A549 treated with AZD2906 at 1 μM for 4 hours (cell line): ENCODE measurements at places on chromosomes 12 and 14. TPM values are rescaled to one million over a fixed set of nuclear protein-coding genes. Genes with fewer than 3 reads are reported as not detected.

REP15 gene
- 0.14 to 0.52 TPM (median 0.30 TPM) in 5 replicates for total RNA-seq

WNT1 gene
- 0.09 to 0.17 TPM (median 0.13 TPM) in 5 replicates for total RNA-seq

CLEC4D gene
- not detected in 5 replicates for total RNA-seq

ARF3 gene
- total RNA-seq, result 114 to 159 TPM (median 151 TPM) in 5 replicates

SOCS2 gene
- total RNA-seq, result 16.6 to 19.3 TPM (median 17.6 TPM) in 5 replicates

KRT79 gene
- total RNA-seq, result 0.05 to 0.10 TPM (median 0.07 TPM) in 4 of 5 replicates, not detected in the other

LRRIQ1 gene
- total RNA-seq, result 0.49 to 0.79 TPM (median 0.55 TPM) in 5 replicates

OASL gene
- total RNA-seq, result 1.8 to 3.6 TPM (median 2.5 TPM) in 5 replicates

AICDA gene
- total RNA-seq, result 0.11 to 0.26 TPM (median 0.15 TPM) in 5 replicates

SLC6A13 gene
- 0.22 to 0.36 TPM (median 0.26 TPM) in 5 replicates for total RNA-seq

KLRC3 gene
- 0.10 to 0.24 TPM (median 0.22 TPM) in 3 of 5 replicates, not detected in the others for total RNA-seq

HOXC9 gene
- 12.9 to 13.9 TPM (median 13.4 TPM) in 5 replicates for total RNA-seq

THTPA gene
- total RNA-seq, result 12.3 to 15.0 TPM (median 12.8 TPM) in 5 replicates

GPX2 gene
- 162 to 290 TPM (median 186 TPM) in 5 replicates for total RNA-seq

FAM161B gene
- 1.4 to 1.9 TPM (median 1.7 TPM) in 5 replicates for total RNA-seq

PEX5 gene
- 23.6 to 28.4 TPM (median 27.3 TPM) in 5 replicates for total RNA-seq

GLI1 gene
- total RNA-seq, result 4.4 to 5.8 TPM (median 5.4 TPM) in 5 replicates

MIP gene
- total RNA-seq, result 0.07 to 0.09 TPM in 2 of 5 replicates, not detected in the others

DDX54 gene
- total RNA-seq, result 45.3 to 80.4 TPM (median 72.1 TPM) in 5 replicates

VAMP1 gene
- 8.9 to 13.2 TPM (median 10.2 TPM) in 5 replicates for total RNA-seq

ESR2 gene
- total RNA-seq, result 0.04 to 0.08 TPM (median 0.06 TPM) in 5 replicates

CACNA1C gene
- total RNA-seq, result 0.02 to 0.06 TPM (median 0.03 TPM) in 4 of 5 replicates, not detected in the other

DPY19L2 gene
- 1.1 to 2.2 TPM (median 1.3 TPM) in 5 replicates for total RNA-seq

ANO2 gene
- total RNA-seq, result 0.07 to 0.21 TPM (median 0.15 TPM) in 5 replicates
